ENCODE measurements at places on chromosomes 3 and 15.

GRCh38 chr3:159169828-159170227 is 368.0 kb downstream of the MFSD1 start:
- no peak for DNase-seq

GRCh38 chr3:72317491-72317890 is 530.8 kb downstream of the SHQ1 start:
- DNase-seq, result no peak

- DNase-seq, result peak; percentile 59
Measured at GRCh38 chr15:70569091-70569713, 194.2 kb downstream of the UACA start.

DNA sequence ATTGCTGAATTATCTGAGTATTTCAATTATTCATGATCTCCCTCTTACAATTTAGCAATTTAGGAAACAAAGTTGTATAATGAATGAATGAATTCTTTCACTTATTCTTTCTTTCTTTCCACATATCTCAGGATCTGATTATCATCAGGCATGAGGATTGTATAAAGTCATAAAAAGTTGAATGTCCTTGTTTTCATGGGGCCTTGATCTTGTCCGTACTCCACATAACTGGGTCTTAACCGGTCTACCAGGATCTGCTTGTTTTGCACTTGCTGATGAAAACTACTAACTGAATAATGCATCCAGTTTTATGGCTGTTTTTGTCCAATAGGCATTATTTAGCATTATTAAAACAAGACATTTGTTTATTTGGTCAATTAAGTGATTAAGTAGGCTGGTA is 12.6 kb downstream of the C3orf85 start:
- no peak for DNase-seq

- DNase-seq, result no peak
Measured at GRCh38 chr3:15368561-15369135, 36.3 kb upstream of the SH3BP5 start.

- DNase-seq, result no peak
Measured at GRCh38 chr15:65376767-65377104, 1.1 kb downstream of the IGDCC3 start.

- peak; percentile 88 for DNase-seq
Measured at GRCh38 chr3:185176750-185177359, 24.0 kb upstream of the C3orf70 start.

DNA sequence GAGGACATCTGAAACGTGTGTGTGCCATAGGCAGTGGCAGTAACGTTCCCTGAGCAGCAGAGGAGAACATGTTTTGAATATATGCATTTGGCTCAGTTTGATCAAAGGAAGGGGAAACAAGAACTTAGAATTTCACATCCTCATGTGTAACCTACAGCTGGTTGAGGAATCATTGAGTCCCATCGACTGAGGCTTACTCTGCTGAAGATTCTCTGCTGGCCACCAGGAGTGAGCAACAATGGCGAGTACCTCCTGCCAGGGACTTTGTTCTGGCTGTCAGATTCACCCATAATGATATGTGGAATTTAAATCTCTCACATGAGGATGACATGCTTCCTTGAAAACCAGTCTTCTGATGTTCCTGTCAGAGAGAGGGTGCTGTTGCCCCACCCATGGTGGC is 21.3 kb downstream of the GORASP1 start:
- peak; percentile 87 for DNase-seq

GRCh38 chr15:40944510-40945296 is 8.6 kb upstream of the CHAC1 start:
- no peak for DNase-seq

GRCh38 chr15:27564656-27565055 is 534.5 kb downstream of the OCA2 start:
- DNase-seq, result no peak

DNA sequence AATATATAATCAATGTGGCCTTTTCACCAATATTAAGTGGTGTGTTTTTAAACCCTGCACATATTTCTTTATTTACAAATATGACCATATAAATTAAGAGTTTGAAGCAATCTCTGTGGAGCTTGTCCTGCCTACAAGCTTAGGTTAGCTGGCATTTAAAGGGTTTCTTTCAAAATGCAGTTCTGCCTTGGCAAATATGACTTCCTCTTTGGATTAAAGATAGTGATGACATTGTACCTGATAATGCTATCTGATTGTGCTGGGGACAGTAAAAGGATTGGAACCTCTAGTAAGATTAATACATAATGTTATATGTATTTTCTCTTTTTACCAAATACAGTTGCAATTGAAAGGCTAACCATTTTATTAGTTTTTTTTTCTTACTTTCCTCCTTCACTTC is 249.1 kb downstream of the OTOL1 start:
- no peak for DNase-seq

DNA sequence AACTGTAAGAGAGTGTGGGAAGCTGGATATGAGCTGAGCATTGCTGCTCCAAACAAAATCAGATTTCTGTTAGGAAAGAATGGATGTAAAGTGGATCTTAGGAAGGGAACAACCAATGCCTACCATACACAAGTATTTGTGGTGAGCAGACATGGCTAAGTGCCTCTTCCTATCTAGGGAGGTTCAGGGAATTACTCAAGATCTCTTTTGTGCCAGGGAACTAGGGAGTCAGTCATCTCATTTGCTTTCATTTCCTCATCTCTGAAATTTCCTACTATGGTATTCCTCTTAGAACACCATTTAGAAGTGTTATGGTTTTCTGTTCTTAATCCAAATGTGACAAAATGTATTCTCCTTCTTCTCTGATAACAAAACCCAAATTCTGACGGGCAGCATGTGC is 396.5 kb downstream of the FHIT start:
- no peak for DNase-seq

DNA sequence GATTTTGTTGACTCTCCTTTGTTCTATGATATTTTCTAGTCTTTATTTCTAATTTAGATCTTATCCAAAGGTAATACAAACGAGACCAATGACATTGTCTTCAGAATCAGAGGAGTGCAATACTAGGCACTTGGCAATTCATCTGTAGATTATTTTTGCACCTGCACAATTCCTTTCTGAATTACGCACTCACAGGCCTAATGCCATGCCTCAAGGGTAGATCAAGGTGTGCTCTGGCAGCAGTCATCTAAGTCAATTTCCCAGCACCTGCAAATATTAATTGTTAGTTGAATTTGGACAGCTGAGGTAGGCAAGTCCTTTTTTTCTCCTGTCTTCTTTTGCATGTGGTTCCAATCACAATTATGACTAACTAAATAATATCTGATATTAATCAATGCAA is 653.2 kb downstream of the ROBO2 start:
- DNase-seq, result no peak

DNA sequence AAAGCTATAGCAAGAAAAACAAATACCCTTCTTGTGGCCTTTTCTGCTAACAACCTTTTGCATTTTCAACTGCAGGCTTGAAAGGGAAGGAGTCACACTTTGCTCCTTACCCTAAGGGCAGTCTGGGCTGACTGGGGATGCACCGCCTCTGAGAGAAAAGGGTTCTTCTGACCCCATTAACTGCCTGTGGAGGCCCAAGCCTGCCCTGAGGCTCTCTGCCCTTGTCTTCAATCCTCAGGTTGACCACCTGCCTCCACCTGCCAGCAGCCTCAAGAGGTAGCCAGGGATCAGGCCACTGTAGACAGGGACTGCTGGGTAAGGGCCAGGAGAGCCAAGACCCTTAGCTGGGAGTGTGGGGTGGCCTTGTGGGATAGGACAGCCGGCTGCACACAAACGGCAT is 93.8 kb downstream of the SQOR start:
- no peak for DNase-seq

GRCh38 chr15:95932141-95932540 is 398.4 kb upstream of the NR2F2 start:
- DNase-seq, result no peak

DNA sequence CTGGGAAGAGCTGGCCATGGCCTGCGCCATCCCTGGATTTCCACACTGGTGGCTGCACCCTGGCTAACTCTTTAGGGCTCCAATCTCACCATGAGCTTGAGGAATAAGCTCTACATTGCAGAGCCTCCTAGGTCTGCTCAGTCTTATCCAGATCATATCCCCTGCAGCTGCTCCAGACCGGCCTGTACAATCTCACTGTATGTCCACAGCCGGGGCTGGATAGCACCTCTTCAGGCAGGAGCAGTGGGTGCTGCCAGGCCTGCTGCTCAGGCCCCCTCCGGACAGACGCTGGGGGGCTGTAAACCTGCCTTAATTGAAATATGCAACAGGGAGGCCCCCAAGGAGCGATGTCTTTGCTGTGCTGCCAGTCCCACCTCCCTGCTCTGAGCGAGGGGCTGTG is 15.6 kb downstream of the INSYN1 start:
- DNase-seq, result no peak

DNA sequence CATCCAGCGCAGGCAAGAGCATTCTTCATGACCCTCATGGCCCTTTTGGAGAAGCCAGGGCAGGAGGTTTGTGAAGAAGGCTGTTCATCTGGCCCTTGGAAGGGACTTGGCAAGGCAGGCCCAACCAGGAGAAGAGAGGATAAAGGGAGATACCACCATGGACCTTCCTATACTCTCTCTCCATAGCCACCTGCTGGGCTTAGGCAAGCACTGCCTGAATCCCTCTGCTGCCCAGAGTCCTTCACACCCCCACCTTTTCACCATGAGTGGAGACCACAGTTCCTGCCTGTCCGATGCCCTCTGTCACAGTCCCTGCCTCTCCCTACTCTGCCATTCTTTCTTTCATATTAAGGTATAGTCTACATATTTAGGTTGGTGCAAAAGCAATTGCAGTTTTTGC is 10.6 kb upstream of the SFMBT1 start:
- DNase-seq, result peak; percentile 49

GRCh38 chr3:87848003-87848402 is 210.8 kb downstream of the CGGBP1 start:
- DNase-seq, result peak; percentile 59

DNA sequence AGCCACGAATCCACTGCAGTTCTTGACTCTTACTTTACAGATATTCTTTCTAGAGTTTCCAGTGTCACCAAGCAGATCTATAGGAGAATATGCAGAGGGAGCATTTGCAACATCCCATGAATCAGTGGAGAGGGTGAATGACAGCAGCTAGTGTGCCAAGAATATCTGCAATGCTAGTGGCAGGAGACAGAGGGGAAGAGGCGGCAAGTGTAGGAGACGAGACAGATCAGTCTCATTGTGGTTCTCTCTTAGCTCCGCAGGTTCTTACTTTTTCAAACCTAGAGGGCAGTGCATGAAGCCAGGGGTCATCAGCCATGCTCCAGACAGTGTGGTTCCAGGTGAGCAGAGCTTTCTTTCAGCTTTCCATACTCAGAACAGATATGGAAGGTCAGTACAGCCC is 744 bp downstream of the ZNF619 start:
- DNase-seq, result peak; percentile 53

GRCh38 chr3:57818772-57819171 is 62.7 kb downstream of the SLMAP start:
- DNase-seq, result no peak

DNA sequence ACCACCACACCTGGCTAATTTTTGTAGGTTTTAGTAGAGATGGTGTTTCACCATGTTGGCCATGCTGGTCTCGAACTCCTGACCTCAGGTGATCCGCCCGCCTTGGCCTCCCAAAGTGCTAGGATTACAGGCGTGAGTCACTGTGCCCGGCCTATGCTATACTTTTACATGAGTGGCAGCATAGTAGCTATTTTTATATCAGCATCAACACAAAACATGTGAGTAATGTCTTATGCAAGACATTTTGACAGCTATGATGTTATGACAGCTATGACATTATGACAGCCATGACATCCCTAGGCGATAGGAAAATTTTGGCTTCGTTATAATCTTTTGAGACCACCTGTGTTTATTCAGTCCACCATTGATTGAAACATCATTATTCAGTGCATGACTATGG is 4.1 kb upstream of the NAALADL2 start:
- no peak for DNase-seq

- DNase-seq, result no peak
Measured at GRCh38 chr3:8371085-8371551, 130.5 kb upstream of the LMCD1 start.

DNA sequence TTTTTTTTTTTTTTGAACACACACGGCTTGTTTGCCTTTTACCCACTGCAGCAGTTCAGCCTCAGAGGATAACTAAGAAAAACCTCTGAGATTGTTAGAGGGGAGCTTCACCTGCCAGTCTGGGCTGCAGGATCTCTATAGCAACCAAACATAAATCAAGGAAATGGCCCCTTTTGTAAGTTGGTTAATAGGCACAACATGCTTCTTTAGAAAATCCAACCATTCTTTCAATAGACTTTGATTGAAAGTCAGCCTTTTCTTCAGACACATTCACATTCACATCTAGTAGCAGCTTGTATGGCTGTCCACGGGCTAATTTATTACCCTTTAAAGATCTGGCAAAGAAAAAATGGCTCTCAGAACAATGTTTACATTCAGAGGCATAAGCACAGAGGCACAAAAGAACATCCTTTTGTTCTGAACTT is 136.6 kb upstream of the RARB start:
- no peak for DNase-seq

DNA sequence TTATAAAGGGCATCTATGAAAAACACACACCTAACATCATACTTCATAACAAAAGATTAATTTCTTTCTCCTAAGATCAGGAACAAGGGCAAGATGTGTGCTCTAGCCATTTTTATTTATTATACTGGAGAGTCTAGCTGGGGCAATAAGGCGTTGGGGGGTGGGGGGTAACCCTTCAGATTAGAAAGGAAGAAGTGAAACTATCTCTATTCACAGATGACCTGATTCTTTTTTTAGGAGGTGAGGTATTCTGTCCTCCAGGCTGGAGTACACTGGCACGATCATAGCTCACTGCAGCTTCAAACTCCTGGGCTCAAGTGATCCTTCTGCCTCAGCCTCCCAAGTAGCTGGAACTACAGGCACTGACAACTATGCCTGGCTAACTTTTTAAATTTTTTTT is 89.5 kb upstream of the MANF start:
- DNase-seq, result peak; percentile 69

- DNase-seq, result no peak
Measured at GRCh38 chr15:93158097-93158900, 69.3 kb upstream of the RGMA start.

GRCh38 chr15:27845535-27846369 is 253.4 kb downstream of the OCA2 start:
- no peak for DNase-seq

GRCh38 chr3:190094160-190094718 is 26.5 kb downstream of the P3H2 start:
- DNase-seq, result no peak

GRCh38 chr3:146605106-146605505 is at the start of gene PLSCR5:
Gene PLSCR5 (minus strand): TSS chr3:146605346. CDS start chr3:146605212, 134 bp downstream.
- no peak for DNase-seq

- DNase-seq, result no peak
Measured at GRCh38 chr3:101976473-101976872, 127.2 kb downstream of the NFKBIZ start.

- DNase-seq, result no peak
Measured at GRCh38 chr3:197041875-197042488, 12.4 kb upstream of the MELTF start.

DNA sequence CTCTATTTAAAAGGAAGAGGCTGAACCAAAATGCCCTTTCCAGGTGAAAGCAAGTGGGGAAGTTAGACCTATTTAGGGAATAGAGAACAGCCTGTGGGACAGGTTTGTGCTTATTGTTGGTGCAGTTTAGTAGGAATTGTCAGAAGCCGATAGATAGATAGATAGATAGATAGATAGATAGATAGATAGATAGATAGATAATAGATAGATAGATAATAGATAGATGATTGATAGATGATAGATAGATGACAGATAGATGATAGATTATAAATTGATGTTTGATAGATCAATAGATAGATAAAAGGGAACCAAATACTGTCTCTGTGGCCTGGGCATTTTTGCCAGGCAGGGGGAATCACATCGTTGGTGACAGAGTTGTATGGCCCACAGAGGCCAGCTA is 42.5 kb downstream of the SH3GL3 start:
- DNase-seq, result no peak

Data from Karpas-422 (cell line).